ENCODE measurements at places on chromosomes 1 and 21. TPM values are rescaled to one million over a fixed set of nuclear protein-coding genes. Genes with fewer than 3 reads are reported as not detected.

Gene OPTC
- not detected for total RNA-seq

Gene KAZN
- 2.8 TPM for total RNA-seq

Gene SDE2
- total RNA-seq = 29.5 TPM

Gene ACTA1
- total RNA-seq = not detected

Gene RAP1A
- total RNA-seq = 36.9 TPM

Gene DPYD
- total RNA-seq = 20.2 TPM

Gene TMPRSS15
- total RNA-seq = not detected

Gene CFAP141
- not detected for total RNA-seq

Gene OR2T34
- not detected for total RNA-seq

Gene KRTAP21-2
- not detected for total RNA-seq

Gene TAS1R1
- not detected for total RNA-seq

Gene NCAM2
- total RNA-seq = 5.8 TPM

Gene TNFRSF1B
- 23.9 TPM for total RNA-seq

Gene MPL
- not detected for total RNA-seq

Gene SPATA46
- not detected for total RNA-seq

Gene SHE
- total RNA-seq = 71.6 TPM

Gene NECTIN4
- total RNA-seq = 0.31 TPM

Gene LCA5L
- 0.57 TPM for total RNA-seq

Gene GNG4
- 0.16 TPM for total RNA-seq

Gene HIVEP3
- total RNA-seq = 2.1 TPM

Gene LCE3E
- not detected for total RNA-seq

Gene PROK1
- total RNA-seq = not detected

Gene MXRA8
- total RNA-seq = 0.38 TPM

Gene DDR2
- 1.1 TPM for total RNA-seq

Gene RGS1
- total RNA-seq = not detected

Gene TLCD4
- total RNA-seq = 0.16 TPM

Gene CCDC185
- total RNA-seq = not detected

Gene IQCC
- total RNA-seq = 1.8 TPM

Gene CLDN17
- total RNA-seq = not detected

Gene CCDC30
- 1.1 TPM for total RNA-seq

Gene E2F2
- 2.8 TPM for total RNA-seq

Gene LENEP
- total RNA-seq = not detected

Gene DRAXIN
- total RNA-seq = 0.69 TPM

Gene FAM177B
- not detected for total RNA-seq

Gene HAO2
- total RNA-seq = not detected

Gene COL8A2
- total RNA-seq = 1.8 TPM

Gene TRMT13
- total RNA-seq = 8.3 TPM

Gene CHODL
- 0.16 TPM for total RNA-seq

Gene PHTF1
- 30.4 TPM for total RNA-seq

Measured in bladder microvascular endothelial cell (primary cell).